Stimulated activated CD4-positive, alpha-beta T cell treated with anti-CD3 and anti-CD28 coated beads, Interleukin-2, amount 100 ng/mL, for 4 hours (primary cell): ENCODE measurements at places on chromosomes 7 and 10.

DNA sequence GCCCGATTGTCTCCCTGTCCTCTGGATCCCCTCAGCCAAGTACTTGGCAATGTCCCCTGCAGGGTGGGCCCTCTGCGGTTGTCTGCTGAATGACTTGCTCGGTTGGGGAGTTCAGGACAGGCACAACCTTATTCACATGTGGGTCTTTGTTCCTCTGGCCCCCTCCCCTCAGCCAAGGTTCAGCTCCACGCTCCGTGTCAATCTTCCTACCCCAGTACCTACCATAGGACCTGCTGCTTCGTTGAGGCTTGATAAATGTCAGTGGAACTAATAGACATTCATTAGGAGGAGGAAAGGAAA is 7.1 kb downstream of the CPA5 start:
- no peak for DNase-seq

GRCh38 chr7:30411897-30412296 is 66.7 kb downstream of the NOD1 start:
- DNase-seq, result no peak

GRCh38 chr7:54864663-54865062 is 105.7 kb upstream of the SEC61G start:
- no peak for DNase-seq

DNA sequence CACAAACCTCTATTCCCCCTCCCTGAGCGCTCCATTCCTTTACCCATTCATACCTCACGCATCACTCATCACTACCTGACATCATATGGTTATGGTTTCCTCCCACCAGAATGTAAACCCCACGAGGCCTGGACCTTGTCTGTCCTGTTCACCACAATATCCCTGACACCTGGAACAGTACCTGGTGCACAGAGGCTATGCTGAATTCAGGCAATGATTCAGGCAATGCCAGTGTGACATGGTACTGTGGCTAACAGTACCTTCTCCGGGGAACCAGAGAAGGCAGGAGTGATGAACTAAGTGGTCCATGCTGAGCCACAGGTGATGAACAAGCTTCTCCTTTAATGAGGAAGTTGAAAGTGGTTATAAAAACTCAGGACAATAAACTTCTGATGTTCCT is 202.5 kb upstream of the PLXNA4 start:
- DNase-seq, result no peak

GRCh38 chr10:80132299-80133139 is at the start of gene PLAC9:
PLAC9 (plus strand) TSS chr10:80132730; CDS start chr10:80132763, 33 bp downstream.
- no peak for DNase-seq

DNA sequence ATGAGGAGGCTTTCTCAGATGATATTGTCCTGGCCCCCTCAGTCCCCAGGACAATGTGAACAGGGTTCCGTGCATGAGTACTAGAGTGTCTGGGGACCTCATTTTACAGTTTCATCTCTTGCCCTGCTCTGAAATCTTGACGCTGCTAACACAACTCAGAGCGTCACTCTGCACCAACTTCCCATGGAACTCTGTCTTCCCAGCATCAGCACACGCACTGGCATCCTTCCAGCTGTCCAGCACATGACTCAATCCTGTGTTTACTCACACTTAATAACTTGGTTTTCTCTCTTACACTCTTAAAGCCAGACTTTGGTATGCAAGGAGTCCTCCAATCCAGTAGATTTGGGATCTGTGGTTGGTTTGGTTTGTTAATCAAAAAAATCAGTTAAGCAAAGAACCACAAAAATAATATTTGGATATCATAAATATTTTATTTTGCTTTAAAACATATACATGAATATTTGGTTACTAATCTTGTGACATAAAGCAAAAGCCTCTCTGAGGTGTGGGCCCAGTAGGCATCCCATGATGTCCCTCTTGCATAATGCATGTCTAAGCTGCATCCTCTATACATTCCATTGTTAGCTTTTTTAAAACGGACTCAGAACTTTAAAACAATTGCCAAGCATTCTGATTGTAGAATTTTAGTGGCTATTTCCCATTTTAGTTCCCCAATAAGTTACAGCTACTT is 131.0 kb downstream of the CXCL12 start:
- no peak for DNase-seq

- no peak for DNase-seq
These were observed 156.9 kb upstream of the C7orf33 start for GRCh38 chr7:148433521-148434180.

GRCh38 chr10:128422190-128422589 is 296.0 kb upstream of the MKI67 start:
- DNase-seq, result no peak

DNA sequence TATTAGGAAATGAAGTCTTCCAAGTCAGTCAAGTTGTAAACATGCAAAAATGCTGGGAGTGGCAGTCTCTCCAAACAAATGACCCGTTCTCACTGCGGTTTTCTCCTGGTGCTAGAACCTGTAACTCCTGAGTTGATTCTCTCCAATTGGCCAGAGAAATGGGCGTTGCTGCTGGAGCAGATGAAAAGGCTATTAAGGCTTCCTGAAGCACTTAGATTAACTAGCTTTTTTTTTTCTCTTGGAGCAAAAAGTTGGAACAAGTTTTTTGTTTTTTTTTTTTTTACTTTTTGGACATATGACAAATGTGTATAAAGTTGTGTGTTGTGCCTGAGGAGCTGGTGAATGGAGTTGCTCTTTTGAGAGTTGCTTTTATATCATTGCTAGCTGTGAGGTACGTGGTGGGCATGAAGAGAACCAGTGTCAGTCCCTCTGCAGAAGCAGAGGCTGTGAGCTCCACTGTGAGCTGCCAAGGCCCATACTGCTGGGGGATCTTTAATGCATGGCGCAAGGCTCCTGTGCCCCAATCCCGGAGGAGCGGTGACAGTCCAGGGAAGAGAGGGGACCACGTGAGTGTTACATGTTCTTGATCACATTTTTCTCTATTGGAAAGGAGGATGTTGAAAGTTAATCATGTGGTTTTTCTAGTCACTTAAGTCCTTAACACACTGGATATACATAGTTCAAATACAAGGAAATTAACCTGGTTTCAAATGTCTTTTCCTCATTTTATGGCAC is 393.6 kb upstream of the GALNT17 start:
- DNase-seq, result no peak

- no peak for DNase-seq
These were observed 1174.9 kb upstream of the AUTS2 start for GRCh38 chr7:68423356-68423755.

- DNase-seq, result no peak
These were observed 17.5 kb downstream of the PRF1 start for GRCh38 chr10:70584909-70585544.

DNA sequence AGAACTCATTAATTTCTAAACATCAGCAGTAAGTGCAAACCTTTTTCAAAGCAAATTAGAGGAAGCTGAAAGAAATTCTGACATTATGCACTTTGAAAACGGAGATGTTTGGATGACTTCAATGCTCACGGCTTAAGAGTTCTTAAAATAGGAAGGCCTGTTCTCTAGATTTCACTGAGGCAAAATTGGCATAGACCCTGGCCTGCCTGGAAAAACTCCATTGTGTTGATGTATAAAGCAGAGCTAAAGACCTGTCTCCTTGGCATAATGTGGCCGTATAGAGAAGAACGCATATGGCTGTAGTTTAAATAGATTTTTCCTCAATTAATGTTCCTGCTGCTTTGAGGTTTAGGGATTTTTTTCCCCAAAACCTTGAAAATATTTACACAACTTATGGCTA is 24.5 kb upstream of the AGMO start:
- no peak for DNase-seq

DNA sequence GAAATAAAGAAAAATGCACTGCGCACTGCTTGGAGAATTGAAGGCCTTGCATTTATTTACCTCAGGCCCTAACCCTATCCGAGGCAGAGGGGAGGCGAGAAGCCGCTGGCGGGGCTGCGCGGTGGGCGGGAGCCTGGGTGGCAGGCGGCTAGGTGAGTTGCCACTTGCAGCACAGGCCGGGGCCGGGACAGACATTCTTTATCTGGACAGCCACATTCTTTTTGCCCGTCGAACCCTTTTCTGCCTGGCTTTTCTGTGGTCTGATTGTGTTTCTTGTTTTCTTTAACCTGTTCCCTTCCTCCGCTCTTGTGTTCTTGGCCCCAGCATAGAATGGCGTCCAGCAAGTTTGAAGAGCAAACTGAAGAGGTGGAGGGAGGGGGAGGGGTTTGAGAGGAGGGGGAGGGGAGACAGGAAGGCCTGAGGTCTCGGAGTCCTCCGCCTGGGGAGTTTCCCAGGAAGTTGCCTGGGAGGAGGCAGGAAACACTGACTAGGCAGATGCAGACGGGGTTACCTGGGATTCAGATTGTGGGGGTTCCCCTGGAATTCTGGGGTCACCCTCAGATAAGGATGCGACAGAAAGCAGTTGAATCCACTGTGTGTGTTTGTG is 5.1 kb downstream of the SHH start:
- no peak for DNase-seq

GRCh38 chr10:37687581-37687980 is 169.8 kb downstream of the ZNF248 start:
- no peak for DNase-seq

DNA sequence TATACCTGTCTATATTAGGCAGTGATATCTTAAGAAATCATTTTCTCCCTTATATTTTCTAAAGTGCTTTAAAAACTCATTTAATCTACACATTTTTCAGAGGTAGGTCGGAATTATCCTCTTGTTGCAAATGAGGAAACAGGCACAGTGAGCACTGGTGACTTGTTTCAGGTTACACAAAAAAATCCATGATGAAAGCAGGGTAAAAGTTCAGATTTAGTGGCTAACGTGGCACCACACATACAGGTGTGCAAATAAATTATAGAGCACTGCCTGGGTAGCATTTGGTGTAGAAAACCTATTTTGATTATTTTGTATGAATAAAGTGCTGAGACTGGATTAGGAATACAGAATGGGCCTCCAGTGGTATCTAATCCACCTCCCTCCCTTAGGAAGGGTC is 26.6 kb downstream of the ARMC10 start:
- DNase-seq, result no peak

- DNase-seq, result no peak
These were observed 38.1 kb downstream of the CFAP46 start for GRCh38 chr10:132904181-132904813.
